ENCODE measurements at places on chromosomes 6 and 20. TPM values are rescaled to one million over a fixed set of nuclear protein-coding genes. Genes with fewer than 3 reads are reported as not detected.

DNA sequence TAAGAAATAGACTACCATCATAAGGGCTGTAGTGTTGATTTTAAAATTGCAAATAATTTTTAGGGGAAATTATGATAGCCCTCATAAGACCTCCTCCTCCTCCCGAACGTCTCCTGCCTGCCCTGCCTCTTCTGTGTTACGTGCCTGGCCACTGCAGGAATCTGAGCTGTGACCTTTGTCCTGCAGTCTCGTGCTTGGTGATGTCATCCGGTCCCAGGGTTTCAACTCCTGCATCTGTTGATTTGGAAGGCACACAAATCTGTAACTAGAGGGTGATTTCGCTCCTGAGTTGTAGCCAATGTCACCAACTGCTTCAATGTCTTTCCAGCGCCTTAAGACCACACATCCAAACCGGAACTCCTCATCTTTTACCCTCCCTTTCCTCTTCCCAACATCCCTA is 163.2 kb downstream of the AIG1 start:
- H3K27me3 ChIP-seq, result no peaks in the 10 kb centered on the region
- H3K4me3 ChIP-seq, result no peak overlapping the region
- DNase-seq, result peak; percentile 76

GRCh38 chr20:24782301-24782700 is 166.8 kb upstream of the CST7 start:
- H3K27me3 ChIP-seq, result no peaks in the 10 kb centered on the region
- H3K27ac ChIP-seq, result no peak overlapping the region
- DNase-seq, result no peak
- H3K4me3 ChIP-seq, result no peak overlapping the region

DNA sequence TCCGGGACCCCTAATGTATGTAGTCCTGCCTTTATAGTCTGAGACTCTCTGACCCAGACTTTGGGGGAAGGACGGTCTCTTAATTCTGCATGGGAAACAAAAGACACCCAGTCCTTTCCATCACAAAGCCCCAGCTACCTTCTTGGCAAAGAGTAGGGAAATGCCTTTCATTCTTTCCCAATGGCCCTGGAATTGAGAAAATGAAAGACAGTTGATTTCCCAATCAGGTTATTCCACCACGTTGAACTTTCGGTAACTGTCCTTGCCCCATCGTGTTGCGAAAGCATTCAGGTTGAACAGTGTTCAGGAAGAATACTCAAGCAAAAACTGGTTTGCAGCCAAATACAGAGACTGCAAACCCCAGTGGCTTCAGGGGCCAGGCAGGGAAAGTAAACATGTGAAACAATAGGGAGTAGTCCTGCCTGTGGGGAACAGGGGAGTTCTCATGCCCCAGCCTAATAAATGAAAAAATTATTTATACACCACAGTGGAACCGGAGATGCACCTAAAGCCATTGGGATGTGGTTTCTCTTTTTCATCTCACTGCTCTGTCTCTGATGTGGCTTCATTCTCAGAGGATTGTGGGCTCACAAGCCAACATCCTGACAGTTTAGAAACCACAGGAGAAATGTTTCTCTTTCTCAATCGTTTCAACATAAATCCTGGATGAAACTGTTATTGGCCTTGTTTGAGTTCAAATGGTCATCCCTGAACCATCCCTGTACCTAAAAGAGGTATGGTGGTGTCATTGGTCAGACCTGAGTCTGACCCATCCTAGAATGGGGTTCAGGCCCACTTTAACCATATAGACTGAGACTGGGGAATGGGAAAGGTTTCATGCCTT is 44.2 kb upstream of the SLC9A8 start:
- peaks cover 4% of the 10 kb centered on the region for H3K4me1 ChIP-seq
- no peaks in the 10 kb centered on the region for H3K27me3 ChIP-seq
- peak; percentile 32 for DNase-seq

GRCh38 chr6:42451333-42452170 is at the start of gene TRERF1:
TSS of gene TRERF1 (minus strand) at chr6:42451926. CDS start at chr6:42269590, 182,336 bp downstream.
- peaks cover 35% of the 10 kb centered on the region for H3K4me1 ChIP-seq
- no peaks in the 10 kb centered on the region for H3K36me3 ChIP-seq
- H3K27ac ChIP-seq, result peak within 1 kb of the TSS; percentile 77
- DNase-seq, result peak; percentile 52
- peak within 1 kb of the TSS; percentile 88 for H3K4me3 ChIP-seq

EHMT2 gene
- 14.8 TPM for total RNA-seq
